Activated CD4-positive, CD25-positive, alpha-beta regulatory T cell (primary cell): ENCODE measurements at places on chromosomes 2 and 18.

GRCh38 chr18:27301615-27302378, 116.7 kb upstream of the CHST9 start:
- DNase-seq: no peak

GRCh38 chr2:37564356-37564755, 107.1 kb downstream of the CDC42EP3 start:
- no peak for DNase-seq

DNA sequence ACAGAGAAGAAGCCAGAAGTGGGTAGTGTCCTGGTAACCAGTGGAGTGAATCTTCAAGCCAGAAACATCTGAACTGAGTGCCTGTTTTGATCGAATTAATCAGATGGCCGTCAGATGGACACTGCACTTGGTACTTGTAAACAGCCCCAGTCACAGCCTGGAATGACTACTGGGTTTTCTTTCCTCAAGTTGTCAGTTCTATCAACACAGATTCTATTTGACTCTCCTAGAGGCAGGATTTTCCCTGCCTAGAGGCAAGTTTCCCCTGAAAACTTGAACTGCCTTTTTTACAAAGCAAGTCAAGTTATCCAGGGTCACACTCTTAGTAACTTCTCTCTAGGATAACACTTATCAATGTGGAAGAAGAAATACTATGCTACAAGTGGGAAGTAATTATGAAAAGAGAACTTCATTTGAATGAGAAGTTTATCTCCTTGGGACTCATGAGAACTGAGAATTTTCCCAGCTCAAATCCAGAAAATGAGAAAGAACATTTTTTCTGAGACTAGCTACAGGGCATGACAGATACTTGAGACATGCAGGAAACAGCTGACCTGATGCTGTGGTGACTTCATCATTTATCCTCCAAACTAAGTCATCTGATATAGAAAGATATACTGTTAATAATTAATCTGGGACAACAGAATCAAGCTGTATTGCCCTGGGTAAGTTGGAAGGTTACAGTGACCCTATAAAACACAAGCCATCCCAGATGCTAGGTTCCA, 36.0 kb downstream of the SULT1C2 start:
- no peak for DNase-seq

DNA sequence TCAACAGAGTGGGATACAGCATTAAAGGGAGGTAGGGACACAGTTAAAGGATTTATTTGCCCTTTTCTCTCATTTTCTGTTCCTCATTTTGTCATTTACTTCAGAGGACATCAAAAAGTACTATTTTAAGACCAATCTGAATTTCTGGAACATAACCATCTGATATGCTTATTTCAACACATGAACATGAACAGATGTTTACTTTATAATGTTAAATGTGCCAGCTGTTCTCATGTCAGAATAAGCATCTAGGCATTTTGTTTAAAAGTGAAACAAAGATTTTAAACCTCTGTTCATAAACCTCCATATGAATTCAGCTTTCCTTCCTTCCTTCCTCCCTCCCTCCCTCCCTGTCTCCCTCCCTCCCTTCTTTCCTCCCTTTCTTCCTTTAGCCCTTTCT, 677.7 kb downstream of the CNTNAP5 start:
- DNase-seq: no peak

- no peak for DNase-seq
Observed at GRCh38 chr2:18752022-18752493, 162.7 kb upstream of the NT5C1B start.
